ENCODE measurements at places on chromosomes 1 and 21.
A peak's percentile ranks its signal among the peaks of the same experiment; 100 is the strongest.

- DNase-seq: no peak
Measured at GRCh38 chr1:24266398-24266941, 52.7 kb upstream of the GRHL3 start.

- DNase-seq: no peak
Measured at GRCh38 chr1:193411714-193412113, 225.3 kb upstream of the B3GALT2 start.

DNA sequence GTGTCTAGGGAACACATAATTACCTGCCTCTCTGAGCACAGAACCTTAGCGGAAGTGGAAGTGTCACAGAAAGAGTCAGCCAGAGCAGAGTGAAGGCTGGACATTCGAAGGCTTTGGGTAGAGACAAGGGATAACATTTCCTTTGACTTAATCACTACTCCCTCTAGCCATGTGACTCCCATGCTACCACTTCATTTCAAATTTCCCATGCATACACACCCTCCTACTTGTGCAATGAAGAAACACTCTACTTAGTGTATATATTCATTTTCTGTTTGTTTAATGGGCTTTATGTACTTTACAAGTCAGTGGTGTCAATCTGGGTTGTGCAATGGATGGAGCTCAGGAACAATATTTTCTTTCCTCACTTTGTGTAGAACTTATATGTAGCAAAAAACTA is 6.9 kb downstream of the ANKRD35 start:
- DNase-seq: no peak

- DNase-seq: no peak
Measured at GRCh38 chr1:180842052-180842451, 70.6 kb upstream of the KIAA1614 start.

- DNase-seq: no peak
Measured at GRCh38 chr21:38869946-38870345, 64.2 kb downstream of the ETS2 start.

DNA sequence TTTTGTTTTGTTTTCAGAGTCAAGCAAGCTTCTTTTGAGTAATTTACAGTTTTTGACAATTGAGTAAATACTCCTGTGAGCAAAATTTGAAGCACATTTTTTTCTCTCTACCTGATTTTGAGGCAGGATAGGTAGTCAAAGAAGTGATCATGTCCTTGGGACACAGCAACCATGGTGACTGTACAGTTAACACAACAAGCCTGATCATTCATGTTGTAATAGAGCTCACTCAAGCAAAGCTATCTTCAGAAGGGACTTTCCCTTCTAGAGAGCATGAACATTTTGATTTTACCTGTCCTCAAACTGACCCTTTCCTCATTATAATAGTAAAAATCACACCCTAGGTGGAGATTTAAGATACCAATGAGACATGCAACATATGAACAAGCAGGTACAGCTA is 126.5 kb upstream of the KCNK1 start:
- DNase-seq: no peak

GRCh38 chr1:158078569-158079080 is 85.2 kb downstream of the KIRREL1 start:
- DNase-seq: no peak

GRCh38 chr1:151002051-151002450 is 4.7 kb downstream of the MINDY1 start:
- DNase-seq: no peak

GRCh38 chr1:244155661-244156060 is 104.6 kb downstream of the ZBTB18 start:
- DNase-seq: no peak

DNA sequence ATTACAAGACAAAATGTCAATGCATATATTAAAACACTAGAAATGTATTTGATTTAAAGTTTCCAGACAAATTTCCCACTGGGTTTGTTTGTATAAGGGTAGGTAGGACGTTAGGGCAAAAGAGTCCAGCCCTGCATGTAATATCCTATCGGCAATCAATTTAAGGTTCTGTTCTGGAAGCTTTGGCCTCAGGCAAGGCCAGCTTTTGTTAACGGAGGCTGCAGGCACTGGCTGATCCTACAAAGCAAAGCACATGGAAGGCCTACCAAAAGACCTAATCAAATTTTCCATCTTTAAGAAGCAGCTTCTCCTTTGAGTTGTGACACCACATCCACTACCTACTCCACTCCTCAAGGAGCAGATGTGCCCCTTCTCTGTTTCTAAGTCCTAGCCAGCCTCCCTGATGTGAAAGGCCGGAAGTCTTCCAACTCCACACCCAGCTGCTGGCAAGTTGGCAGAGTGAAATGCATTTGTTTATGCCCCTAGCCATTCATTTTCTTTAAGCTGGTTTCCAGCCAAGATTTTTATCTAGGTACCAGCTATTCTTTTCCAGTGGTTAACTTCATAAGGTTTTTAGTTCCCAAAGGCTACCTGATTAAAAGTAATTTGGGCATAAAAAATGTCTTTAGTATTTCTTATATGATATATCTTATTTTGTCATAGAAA is 452.6 kb downstream of the PTBP2 start:
- no peak for DNase-seq

- peak; percentile 39 for DNase-seq
Measured at GRCh38 chr1:3072391-3073185, 3.6 kb downstream of the PRDM16 start.

GRCh38 chr1:17094664-17095063 is 24.6 kb downstream of the PADI2 start:
- no peak for DNase-seq

DNA sequence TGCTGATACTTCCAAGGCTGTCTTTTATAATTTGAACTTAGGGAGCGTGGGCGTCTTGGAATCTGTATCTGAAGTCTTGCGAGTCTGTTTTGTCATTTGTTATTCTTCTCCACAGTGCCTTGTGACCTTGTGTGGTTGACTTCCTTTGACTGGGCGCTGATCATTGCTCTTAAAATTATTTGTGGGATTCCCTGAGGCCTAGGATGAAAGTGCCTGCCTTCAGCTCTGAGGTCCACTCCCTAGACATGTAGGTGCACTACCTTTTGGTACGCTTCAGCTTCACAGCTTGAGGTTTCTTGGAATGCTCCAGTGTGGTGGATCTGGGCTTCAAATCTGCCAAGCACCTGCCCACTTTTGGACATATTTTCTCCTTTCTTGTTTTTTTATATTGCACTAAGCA is 50.2 kb upstream of the IGSF5 start:
- no peak for DNase-seq

GRCh38 chr1:92940541-92940940 is 20.7 kb downstream of the DIPK1A start:
- DNase-seq: no peak

DNA sequence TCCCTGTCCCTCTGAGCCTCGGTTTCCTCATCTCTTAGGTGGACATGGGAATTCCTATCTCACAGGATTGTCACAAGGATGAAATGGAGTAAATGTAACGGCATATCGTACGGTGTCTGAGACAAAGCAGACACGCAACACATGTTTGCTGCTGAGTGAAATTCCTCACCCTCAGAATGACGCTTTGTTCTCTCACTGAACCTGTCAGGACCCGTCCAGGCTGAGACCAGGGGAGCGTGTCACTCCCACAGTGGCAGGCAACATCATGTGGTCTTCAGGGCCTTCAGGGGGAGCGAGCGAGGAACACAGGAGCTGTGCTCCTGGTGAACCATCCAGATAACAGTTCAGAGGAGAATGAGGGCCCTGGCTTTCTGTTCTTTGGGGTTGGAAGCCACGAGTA is 74.2 kb downstream of the TOMM20 start:
- no peak for DNase-seq
